Activated CD8-positive, alpha-beta memory T cell treated with anti-CD3 and anti-CD28 coated beads, Interleukin-2, amount 50 U/mL, for 4 hours (primary cell): ENCODE measurements at places on chromosomes 5 and 9.
A peak's percentile ranks its signal among the peaks of the same experiment; 100 is the strongest.

- no peak for DNase-seq
Measured at GRCh38 chr5:143195491-143195890, 208.0 kb downstream of the NR3C1 start.

DNA sequence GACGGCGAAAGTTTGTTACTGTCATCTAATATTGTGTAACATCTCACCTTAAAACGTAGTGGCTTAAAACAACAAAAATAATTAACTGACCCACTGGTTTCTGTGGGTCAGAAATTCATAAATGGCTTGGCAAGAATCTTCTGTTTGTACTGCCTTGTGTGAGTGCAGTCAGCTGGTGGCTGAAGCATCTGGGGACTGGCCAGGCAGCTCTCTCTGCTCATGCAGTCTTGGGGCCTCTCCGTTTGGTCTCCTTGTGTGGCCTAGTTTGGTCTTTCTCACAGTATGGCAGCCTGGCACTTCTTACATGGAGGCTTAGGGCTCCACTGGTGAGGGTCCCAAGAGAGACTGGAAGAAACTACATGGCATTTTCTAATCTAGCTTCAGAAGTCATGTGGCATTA is 49.0 kb upstream of the CTXN3 start:
- DNase-seq, result no peak

GRCh38 chr9:114027863-114028465 is 50.1 kb downstream of the AMBP start:
- DNase-seq, result no peak

DNA sequence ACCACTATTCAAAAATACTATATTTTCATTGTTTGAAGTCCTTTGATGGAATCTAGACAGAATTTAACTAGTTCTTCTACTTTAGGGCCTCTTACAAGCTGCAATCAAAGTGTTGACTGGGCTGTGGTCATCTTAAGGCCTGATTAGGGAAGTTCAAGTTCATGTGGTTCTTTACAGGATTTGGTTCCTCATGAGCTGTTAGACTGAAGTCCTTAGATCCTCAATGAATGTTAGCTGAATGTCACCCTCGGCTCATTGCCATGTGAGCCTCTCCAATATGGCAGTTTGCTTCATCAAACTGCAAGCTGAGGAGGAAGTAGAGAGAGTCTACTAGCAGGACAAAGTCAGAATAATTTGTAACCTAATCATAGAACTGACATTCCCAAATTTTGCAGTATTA is 135.1 kb downstream of the CSNK1G3 start:
- DNase-seq, result no peak

GRCh38 chr9:13607481-13608441 is 328.3 kb upstream of the MPDZ start:
- no peak for DNase-seq

- peak; percentile 14 for DNase-seq
Measured at GRCh38 chr9:137432687-137433348, 8.3 kb downstream of the ENTPD8 start.

GRCh38 chr9:136296434-136297015 is 7.4 kb downstream of the CCDC187 start:
- DNase-seq, result no peak

DNA sequence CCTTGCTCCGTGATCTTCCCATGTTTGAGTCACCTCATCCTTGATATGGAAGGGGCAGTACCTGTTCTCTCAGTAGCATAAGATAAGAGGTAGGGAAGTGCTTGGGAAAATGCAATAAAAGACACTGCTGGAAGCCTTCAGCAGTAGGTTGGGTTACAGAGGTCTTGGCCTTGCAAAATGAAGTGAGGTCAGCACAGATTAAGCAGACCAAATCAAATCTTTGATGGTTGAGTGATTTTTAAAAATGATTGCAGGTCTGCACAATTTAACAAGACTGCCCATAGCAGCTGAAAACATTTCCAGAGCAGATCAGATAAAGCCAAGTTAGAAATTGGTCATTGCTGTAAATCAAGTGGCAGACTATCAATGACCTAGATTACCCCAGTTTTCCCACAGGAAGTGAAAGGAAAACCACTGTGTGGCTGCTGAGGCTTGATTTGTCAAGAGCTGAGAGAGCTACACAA is 32.9 kb downstream of the PALM2AKAP2 start:
- DNase-seq, result no peak

- no peak for DNase-seq
Measured at GRCh38 chr5:74394528-74394915, 246.0 kb downstream of the ENC1 start.

DNA sequence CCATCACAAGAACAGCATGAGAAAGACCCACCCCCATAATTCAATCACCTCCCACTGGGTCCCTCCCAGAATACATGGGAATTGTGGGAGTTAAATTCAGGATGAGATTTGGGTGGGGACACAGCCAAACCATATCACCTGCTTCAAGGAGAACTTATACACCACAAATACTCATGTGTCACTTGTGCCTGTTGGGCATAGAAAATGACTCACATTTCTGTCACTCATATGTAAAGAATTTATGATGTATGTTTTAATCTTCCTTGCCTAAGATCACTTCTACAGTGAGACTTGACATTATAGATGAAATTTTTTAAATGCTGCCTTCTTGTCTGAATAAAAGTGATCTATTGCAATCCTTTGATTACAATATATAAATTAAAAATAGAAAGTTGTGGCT is 23.0 kb upstream of the PRDM6 start:
- DNase-seq, result no peak

GRCh38 chr9:129777769-129778130 is 24.9 kb upstream of the PTGES start:
- no peak for DNase-seq

DNA sequence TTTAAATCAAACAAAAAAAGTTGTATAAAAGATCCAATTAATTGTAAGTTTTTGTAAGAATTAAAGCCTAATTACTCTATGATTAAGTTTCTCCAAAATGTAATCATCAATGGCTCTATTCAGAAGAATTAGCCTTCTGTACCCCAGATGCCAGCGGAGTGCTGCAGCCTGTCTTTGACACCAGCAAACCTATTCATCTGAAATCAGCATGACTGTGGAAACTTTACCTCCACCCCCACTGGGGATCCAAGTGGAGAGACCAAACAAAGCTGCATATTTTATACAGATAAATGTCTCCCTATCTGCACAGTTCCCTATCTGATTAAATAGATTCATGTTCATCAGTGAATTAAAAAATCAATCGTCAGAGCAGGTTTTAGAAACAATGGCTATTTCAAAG is 426.8 kb downstream of the KIAA0825 start:
- DNase-seq, result no peak

GRCh38 chr5:93055561-93055960 is 525.5 kb downstream of the NR2F1-AS1 start:
- no peak for DNase-seq

DNA sequence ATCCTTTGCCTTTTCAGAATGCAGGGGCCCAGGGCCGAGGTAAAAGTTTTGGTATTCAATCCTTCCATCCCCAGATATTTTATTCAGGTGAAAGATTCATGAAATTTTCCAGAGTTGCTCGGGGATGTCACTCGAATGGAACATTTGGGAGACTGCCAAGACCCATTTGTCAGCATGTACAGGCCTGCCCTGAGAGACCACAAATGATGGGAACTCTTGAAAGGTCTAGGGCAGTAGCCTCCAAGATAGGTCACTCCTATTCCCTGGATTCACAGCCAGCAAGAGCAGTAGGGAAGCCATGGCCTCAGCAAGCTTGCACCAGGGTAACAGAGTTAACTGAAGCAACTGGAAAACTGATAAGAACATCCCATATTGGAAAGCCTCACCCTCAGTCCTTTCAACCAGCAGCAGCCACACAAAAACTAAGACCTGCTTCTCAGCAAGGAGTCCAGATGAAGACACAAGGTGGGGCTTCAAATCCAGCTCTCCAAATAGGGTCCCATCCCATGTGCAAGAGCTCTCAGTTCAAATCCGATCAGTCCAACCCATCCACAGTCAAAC is 12.5 kb downstream of the CARD6 start:
- no peak for DNase-seq

DNA sequence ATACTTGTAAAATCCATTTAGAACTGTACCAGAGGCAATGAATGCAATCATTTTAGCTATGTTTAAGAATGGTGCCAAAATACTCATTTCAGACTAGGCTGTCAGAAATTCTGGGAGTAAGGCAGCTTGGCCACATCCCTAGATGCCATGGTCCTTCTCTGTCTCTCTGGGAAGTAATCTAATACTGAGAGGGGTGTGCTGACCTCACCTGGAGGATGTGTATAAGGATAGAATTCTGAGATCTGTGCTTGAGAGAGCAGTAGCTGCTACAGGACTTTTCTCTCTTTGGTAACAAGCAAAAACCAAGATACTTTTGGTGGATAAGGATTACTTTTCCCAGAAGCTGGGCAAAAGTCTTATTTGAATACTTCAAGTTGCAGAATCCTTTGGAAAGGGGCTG is 68.1 kb upstream of the MRPS30 start:
- no peak for DNase-seq
